Activated CD4-positive, alpha-beta memory T cell treated with anti-CD3 and anti-CD28 coated beads, Interleukin-2, amount 10 ng/mL, durations not matched to agents 7 days and 5 days (primary cell): ENCODE measurements at places on chromosomes 16 and 17. TPM values are rescaled to one million over a fixed set of nuclear protein-coding genes. Genes with fewer than 3 reads are reported as not detected.
A peak's percentile ranks its signal among the peaks of the same experiment; 100 is the strongest.

- no peak overlapping the region for H3K27ac ChIP-seq
- peaks cover 9% of the 10 kb centered on the region for H3K4me1 ChIP-seq
- peaks cover 3% of the 10 kb centered on the region for H3K36me3 ChIP-seq
- H3K4me3 ChIP-seq: no peak overlapping the region
Measured at GRCh38 chr16:3645504-3646347, 8.8 kb upstream of the DNASE1 start.

Gene TAC4
- not detected for total RNA-seq

DNA sequence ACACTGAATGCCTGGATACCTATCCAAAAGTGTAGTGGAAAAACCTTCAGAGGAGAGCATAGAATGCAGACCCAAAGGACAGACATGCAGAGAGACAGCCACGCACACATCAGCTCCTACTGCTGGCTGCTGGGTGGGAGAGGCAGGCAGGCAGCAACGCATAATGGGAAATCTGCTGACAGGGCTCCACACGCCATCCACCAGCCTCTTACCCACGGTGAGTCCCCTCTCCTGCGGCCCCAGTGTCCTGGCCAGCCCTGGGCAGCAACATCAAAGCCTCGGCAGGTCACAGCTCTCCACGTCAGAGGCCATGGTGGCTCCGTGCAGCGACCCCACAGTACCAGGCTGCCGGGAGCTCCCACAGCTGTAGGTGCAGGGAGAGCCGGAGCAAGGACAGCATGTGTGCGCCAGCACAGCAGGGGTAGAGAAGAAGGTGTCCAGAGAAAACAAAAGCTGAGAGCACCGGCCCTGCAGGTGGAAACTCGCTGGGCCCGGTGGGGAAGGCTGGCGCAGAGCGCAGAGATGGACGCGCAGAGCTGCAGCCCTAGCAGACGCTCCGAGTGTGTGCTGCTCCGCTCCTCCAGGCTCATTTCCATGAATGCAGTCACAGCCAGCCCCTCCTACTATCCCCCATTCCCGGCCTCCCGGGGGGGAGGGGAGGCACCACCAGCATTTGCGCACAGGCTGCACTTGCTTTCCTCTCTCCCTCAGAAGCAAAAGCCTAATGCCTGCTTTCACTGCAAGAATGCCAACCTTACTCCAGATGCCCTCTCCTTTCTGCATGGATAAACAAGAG lies 58.9 kb downstream of the CYTH1 start:
- no peaks in the 10 kb centered on the region for H3K27me3 ChIP-seq
- peaks cover 52% of the 10 kb centered on the region for H3K36me3 ChIP-seq
- no peak overlapping the region for H3K4me3 ChIP-seq
- H3K4me1 ChIP-seq: peaks cover 92% of the 10 kb centered on the region
- DNase-seq: no peak
- no peak overlapping the region for H3K27ac ChIP-seq

DNA sequence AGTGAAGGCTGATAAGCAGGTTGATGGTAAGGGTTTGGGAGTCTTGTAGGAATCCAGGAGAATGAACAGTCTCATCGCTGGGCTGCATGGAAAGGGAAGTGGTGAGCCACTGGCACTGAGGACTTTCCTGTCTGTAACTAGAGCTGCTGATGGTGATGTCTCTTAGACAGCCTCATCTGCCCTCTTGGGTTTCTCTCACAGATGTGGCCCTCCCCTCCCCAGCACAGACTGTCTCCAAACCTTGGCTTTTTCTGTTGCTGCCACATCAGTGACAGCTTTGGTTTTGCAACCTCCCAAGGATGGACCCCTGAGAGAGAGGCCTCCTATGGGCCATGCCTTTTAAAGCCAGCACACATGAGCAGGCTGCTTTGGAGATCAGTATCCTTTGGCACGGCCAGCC lies 16.9 kb downstream of the PLCG2 start:
- peaks cover under 1% of the 10 kb centered on the region for H3K36me3 ChIP-seq
- peaks cover 39% of the 10 kb centered on the region for H3K4me1 ChIP-seq
- peaks cover 1% of the 10 kb centered on the region for H3K27me3 ChIP-seq

- no peaks in the 10 kb centered on the region for H3K27me3 ChIP-seq
- peaks cover 66% of the 10 kb centered on the region for H3K4me1 ChIP-seq
- no peak for DNase-seq
- H3K36me3 ChIP-seq: peaks cover 83% of the 10 kb centered on the region
- H3K4me3 ChIP-seq: no peak overlapping the region
Measured at GRCh38 chr16:57036945-57037344, 47.6 kb downstream of the NLRC5 start.

GRCh38 chr17:56431736-56432135 lies 161.8 kb upstream of the NOG start:
- H3K27me3 ChIP-seq: peaks cover 9% of the 10 kb centered on the region
- H3K27ac ChIP-seq: no peak overlapping the region
- no peak overlapping the region for H3K4me3 ChIP-seq

- no peaks in the 10 kb centered on the region for H3K27me3 ChIP-seq
- no peak overlapping the region for H3K27ac ChIP-seq
- no peak for DNase-seq
- no peaks in the 10 kb centered on the region for H3K36me3 ChIP-seq
- H3K4me1 ChIP-seq: no peaks in the 10 kb centered on the region
Measured at GRCh38 chr17:63356337-63356757, 89.8 kb downstream of the CYB561 start.

Gene IGFALS
- total RNA-seq: 0.23 TPM

- no peak overlapping the region for H3K4me3 ChIP-seq
- no peaks in the 10 kb centered on the region for H3K4me1 ChIP-seq
- H3K27ac ChIP-seq: no peak overlapping the region
- H3K36me3 ChIP-seq: no peaks in the 10 kb centered on the region
Measured at GRCh38 chr16:86353148-86353547, 157.2 kb upstream of the FOXF1 start.

- no peaks in the 10 kb centered on the region for H3K27me3 ChIP-seq
- DNase-seq: no peak
- peaks cover 4% of the 10 kb centered on the region for H3K4me1 ChIP-seq
- no peaks in the 10 kb centered on the region for H3K36me3 ChIP-seq
Measured at GRCh38 chr17:2932946-2933345, 130.5 kb downstream of the OR1D5 start.

Gene EFNB3
- not detected for total RNA-seq

DNA sequence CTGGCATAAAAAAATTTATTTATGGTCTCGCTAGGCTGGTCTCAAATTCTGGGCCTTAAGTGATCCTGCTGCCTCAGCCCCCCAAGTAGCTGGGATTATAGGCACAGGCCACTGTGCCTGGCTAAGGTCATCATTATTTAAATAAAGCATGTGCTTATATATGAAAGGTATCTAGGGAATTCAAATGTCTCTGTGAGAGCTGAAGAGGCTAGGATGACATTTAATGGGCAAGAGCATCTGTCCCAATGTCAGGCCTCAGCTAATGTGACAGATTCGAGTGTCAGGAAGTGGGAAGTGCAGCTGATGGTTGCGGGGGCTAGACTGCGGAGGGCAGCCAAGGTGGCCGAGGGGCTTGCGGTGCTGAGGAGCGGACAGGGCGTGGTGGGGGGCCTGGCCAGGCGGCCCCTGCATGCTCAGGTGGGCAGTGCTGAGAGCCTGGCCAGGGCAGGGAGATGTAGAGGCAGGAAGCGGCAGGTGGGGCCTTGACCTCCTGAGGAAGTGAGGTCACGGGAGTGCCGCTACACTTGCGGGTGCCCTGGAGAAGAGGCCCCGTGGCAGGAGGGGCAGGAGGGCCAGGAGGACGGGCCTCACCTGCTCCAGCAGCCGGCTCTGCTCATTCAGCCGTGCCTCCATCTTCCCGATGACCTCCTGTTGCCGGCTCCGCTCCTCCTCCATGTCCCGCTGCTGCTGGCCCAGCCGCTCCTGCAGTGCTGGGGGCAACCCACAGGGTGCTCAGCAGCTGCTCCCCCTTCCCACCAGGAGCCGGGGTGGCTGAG lies 12.6 kb upstream of the MRPL38 start:
- peaks cover 9% of the 10 kb centered on the region for H3K4me1 ChIP-seq
- H3K4me3 ChIP-seq: no peak overlapping the region
- no peaks in the 10 kb centered on the region for H3K27me3 ChIP-seq
- H3K27ac ChIP-seq: no peak overlapping the region

Gene EXOSC6
- total RNA-seq: 24.3 TPM

- peak overlapping the region; percentile 67 for H3K4me3 ChIP-seq
- no peak overlapping the region for H3K27ac ChIP-seq
- H3K4me1 ChIP-seq: peaks cover 16% of the 10 kb centered on the region
Measured at GRCh38 chr17:980406-981291, 1.1 kb upstream of the NXN start.

- no peak overlapping the region for H3K27ac ChIP-seq
- no peak for DNase-seq
- no peaks in the 10 kb centered on the region for H3K4me1 ChIP-seq
- H3K4me3 ChIP-seq: no peak overlapping the region
- H3K27me3 ChIP-seq: no peaks in the 10 kb centered on the region
Measured at GRCh38 chr16:20271893-20272292, 55.4 kb downstream of the GP2 start.

Gene DNAI2
- total RNA-seq: 3.1 TPM

Gene CACNA1H
- total RNA-seq: 0.83 TPM

GRCh38 chr16:57192146-57192545 lies 6.0 kb downstream of the RSPRY1 start:
- no peaks in the 10 kb centered on the region for H3K27me3 ChIP-seq
- H3K4me3 ChIP-seq: no peak overlapping the region
- no peak overlapping the region for H3K27ac ChIP-seq

Gene KCTD19
- total RNA-seq: 0.48 TPM

Gene HBZ
- total RNA-seq: not detected

DNA sequence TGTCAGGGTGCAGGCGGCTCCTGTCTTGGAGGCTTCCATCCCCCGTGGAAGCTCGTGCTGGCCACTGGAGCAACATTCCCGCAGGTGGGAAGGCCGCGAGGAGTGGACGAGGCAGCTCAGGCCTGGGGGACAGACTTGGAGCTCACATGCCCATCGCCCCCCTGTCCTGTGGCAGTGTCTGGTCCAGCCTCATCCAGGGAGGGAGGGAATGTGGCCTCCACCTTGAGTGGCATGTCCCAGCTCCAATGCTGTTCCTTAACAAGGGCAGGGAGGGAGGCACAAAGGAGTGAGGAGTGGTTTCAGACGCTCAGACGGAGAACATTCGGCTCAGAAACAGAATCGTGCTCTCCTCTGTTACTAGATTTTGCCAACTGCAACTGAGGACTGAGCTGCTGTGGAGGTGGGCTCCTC lies 159.4 kb upstream of the CHMP6 start:
- H3K36me3 ChIP-seq: peaks cover 44% of the 10 kb centered on the region
- H3K4me3 ChIP-seq: peak overlapping the region; percentile 72
- H3K4me1 ChIP-seq: peaks cover 70% of the 10 kb centered on the region
- H3K27me3 ChIP-seq: no peaks in the 10 kb centered on the region

DNA sequence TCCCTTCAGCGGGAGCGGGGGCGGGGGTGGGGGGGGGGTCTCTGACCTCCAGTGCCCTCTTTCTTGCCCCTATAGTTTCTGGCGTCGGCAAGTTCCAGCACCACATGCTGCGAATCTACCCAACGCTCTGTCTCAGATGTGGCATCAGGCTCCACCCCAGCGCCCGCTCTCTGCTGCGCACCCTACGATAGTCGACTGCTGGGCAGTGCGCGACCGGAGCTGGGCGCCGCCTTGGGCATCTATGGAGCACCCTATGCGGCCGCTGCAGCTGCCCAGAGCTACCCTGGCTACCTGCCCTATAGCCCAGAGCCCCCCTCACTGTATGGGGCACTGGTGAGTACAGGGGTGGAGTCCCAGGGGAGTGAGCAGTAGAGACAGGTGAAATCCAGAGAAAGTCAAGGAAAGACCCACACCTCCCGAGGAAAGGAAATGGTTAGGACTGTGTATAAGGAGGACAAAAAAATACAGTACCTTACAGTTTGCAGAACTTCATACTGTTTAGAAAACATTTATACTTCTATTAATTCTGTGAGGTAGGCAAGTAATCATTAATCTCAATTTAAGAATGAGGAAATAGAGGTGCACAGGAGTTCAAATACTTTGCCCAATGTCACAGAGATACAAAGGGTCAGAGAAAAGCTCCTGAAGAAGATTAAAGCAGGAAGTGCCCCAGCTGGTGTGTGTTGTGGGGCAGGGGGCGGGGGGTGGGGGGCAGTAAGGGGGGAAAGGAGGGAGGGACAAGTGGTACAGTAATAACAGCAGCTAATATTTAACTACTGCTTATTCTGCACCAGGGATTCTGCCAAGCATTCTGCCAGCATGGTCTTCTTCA lies 2.5 kb downstream of the IRX6 start:
- H3K4me3 ChIP-seq: no peak overlapping the region
- DNase-seq: no peak
- H3K36me3 ChIP-seq: no peaks in the 10 kb centered on the region
- H3K27me3 ChIP-seq: peaks cover 58% of the 10 kb centered on the region

DNA sequence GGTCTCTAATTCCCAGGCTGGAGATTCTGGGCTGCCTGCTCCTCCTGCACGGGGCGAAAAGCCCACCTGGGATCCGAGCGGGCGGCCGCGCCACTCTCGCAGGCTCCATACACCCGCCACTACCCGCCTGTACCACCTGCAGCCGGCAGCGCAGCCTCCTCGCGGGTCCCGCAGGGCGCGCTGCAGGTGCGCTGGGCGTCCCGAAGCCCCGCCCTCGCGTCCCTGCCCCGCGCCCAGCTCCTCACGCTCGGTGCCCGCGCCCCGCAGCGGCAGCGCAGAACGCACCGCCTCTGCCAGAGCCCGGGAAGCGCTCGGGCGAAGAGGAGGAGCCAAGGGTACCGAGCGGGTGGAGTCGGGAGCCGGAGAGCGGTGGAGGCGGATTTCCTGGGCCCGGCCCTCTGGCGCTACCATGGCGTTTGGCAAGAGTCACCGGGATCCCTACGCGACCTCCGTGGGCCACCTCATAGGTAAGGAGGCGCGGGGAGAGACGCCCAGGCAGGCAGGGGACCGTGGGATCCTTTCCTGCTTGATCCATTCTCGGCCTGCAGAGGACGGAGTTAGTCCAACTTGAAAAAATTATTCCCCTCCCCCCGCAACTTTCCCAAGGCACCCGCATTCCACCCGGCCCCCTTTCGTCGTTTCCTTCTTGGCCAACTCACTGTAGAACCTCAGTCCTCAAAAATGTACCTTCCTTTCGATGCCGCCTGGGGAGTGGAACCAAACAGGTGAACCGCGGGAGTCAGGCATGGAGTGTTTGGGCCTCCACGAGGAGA lies at the start of gene TOM1L1:
Gene TOM1L1 (plus strand): TSS at position 396 of the 773 bp plus-strand sequence. CDS start 14 bp downstream, at position 410.
- H3K27ac ChIP-seq: no peak within 1 kb of the TSS
- H3K36me3 ChIP-seq: no peaks in the 10 kb centered on the region
- H3K4me3 ChIP-seq: peak within 1 kb of the TSS; percentile 9
- peaks cover 39% of the 10 kb centered on the region for H3K27me3 ChIP-seq
- peaks cover 11% of the 10 kb centered on the region for H3K4me1 ChIP-seq
- DNase-seq: peak; percentile 27

Gene TAF1C
- total RNA-seq: 51.9 TPM

GRCh38 chr17:2237950-2238349 lies 65.6 kb downstream of the SMG6 start:
- no peak for DNase-seq
- H3K27me3 ChIP-seq: no peaks in the 10 kb centered on the region
- no peak overlapping the region for H3K4me3 ChIP-seq
- H3K27ac ChIP-seq: no peak overlapping the region
- peaks cover 55% of the 10 kb centered on the region for H3K36me3 ChIP-seq

GRCh38 chr16:84281074-84281473 lies 13.6 kb upstream of the WFDC1 start:
- DNase-seq: no peak
- H3K27ac ChIP-seq: no peak overlapping the region

- peaks cover 10% of the 10 kb centered on the region for H3K27me3 ChIP-seq
- H3K4me1 ChIP-seq: peaks cover 25% of the 10 kb centered on the region
- H3K36me3 ChIP-seq: no peaks in the 10 kb centered on the region
- H3K27ac ChIP-seq: no peak overlapping the region
- H3K4me3 ChIP-seq: no peak overlapping the region
- DNase-seq: no peak
Measured at GRCh38 chr17:50163843-50164696, 1.7 kb upstream of the SGCA start.
